Umbilical cord (tissue), 2 donors: ENCODE measurements at places on chromosomes 5 and 9.

- DNase-seq: peak; percentile 40
These were observed 39.2 kb upstream of the RARS1 start for GRCh38 chr5:168446983-168447619.

- no peak for DNase-seq
These were observed 20.3 kb downstream of the KIF2A start for GRCh38 chr5:62326302-62326701.

DNA sequence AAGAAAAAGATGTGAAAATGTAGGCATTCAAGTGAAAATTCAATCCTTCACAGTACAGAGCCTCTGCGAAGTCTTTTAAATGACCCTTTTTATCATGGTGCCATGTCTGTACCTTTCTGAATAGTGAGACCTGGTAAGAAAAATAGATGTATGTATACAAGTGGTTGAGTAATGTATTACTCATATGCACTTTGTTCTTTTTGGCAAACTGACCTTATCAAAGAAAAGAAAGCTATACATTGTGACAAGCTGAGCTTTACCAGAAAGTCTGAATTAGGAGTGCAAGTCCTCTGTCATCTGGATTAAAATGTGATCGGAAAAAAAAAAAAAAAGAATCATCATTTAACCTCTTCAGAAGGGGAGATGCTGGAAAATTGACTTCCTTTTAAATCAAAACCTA lies 356.4 kb upstream of the CCNH start:
- DNase-seq: no peak

DNA sequence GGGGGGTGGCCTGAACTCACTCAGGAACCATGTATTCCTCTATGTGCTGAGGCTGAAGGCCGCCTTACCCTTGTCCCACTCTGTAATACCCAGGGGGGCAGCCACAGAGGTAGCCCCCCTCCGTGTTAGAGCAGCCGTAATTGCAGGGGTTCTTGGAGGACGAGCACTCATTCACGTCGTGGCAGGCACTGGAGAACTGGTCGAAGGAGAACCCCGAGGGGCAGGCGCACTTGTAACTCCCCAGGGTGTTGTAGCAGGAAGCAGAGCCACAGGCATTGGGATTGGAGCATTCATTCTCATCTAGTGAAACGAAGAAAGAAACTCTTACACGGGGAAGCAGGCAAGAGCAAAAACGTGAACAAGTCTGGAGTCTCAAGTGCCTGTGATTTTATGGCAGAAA lies 179.8 kb downstream of the SLC12A2 start:
- DNase-seq: no peak

GRCh38 chr5:83871533-83872395 lies 151.1 kb upstream of the HAPLN1 start:
- no peak for DNase-seq

GRCh38 chr9:133341369-133342068 lies 5.5 kb upstream of the SURF6 start:
- DNase-seq: no peak

DNA sequence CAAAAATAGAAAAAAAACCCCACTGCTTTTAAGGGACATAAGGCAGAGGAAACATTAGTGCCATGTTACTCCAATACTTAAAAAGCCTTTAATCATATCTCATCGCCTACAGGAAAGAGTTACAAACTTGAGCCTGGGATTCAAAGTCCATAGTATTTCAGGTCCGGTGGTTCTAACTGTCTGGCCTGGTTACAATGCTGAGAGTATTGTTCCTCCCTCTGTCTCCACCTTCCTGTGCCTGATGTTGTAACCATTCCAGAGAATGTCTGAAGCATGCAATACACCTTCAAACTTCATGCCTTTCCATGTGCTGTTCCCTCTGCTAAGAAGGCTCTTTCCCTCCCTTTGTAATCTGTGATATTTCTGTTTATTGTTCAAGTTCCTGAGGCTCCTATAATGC lies 41.6 kb upstream of the SLC36A2 start:
- DNase-seq: no peak

GRCh38 chr9:134320868-134321471 lies 5.3 kb upstream of the RXRA start:
- no peak for DNase-seq

- DNase-seq: no peak
These were observed 594.5 kb downstream of the PDE4D start for GRCh38 chr5:59299006-59299405.

DNA sequence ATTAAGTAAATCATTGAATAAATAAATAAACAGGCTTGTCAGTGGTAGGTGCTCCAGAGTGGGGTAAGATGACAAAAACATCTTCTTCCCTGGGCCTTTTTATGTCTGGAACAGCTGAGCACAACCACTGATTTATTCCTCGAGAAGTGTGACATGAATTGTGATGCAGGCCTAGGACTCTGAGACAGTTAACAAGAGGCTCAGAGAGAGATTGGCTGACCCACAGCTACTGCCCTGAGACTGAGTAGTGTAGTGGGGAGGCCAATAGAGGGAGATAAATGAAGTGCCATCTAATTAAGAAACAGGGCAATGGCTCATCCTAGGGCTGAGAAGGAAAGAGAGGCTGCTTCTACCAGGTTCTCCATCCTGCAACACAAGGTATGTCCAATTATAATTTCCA lies 369.3 kb upstream of the TRPC7 start:
- DNase-seq: no peak

DNA sequence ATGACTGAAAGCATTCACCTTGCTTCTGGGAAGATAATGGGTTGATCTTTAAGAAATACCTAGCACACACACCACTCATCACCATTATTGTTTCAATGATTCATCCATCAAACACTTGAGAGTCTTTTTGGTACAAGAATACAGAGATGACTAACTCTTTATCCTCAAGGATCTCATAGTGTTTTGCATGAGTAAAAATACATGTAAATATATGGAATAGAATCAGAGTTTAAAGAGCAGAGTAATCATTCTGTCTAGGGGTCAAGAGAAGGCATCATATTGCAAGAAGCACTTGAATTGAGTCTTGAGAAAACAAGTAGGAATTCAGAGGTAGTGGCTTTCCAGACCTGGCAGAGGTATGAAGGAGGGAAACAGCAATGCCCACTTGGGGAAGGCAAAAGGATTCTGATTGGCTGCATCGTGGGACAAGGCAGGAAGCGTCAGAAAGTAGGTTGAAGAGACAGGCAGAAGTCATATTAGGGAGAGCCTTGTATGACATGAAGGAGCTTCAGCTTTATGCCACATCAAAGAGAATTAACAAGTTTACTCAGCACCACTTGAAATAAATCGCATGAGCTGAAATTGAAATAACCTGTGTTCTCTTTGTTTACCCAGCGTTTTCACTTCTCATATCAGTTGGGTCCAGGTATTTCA lies 542.5 kb downstream of the TLE1 start:
- no peak for DNase-seq

DNA sequence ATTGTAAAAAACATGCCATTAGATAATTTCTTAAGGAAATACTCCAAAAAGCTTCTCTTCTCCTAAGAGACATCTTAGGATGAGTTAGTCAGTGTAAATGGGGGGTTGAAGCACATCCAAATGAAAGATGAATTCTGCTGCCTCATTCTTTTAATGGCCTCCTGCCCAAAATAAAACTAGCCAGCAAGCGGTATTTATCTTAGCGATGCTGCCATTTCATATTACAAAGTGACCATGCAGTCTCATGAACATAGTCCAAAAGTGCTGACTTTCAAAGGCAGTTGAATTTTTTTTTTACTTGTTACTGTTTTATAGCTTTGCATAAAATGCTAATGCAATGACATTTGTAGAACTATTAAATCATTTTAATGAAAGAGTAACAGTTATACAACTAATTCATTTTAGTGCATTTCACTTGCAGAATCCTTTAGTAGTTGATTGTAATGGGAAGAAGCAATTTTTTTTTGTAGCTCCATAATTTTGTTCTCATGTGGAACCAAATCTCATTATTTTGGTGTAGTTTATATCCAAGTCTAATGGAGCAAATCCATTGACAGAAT lies 151.5 kb downstream of the CAVIN4 start:
- DNase-seq: no peak

DNA sequence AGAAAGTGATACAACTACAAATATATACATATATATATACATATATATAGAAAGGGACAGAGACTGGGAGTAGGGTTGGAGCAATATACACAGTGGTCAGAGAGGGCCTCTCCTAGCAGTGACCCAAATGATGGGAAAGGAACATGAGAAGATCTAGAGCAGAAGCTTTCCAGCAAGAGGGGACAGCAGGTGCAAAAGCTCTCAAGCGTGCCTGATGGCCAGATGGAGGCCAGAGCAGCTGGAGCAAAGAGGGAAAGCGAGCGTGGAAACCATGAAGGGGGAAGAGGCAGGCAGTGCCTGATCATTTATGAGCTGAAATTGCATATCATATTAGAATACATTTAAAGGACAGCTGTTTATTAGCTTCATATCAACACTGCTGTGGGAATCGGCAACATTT lies 7.6 kb upstream of the GRPEL2 start:
- DNase-seq: no peak

DNA sequence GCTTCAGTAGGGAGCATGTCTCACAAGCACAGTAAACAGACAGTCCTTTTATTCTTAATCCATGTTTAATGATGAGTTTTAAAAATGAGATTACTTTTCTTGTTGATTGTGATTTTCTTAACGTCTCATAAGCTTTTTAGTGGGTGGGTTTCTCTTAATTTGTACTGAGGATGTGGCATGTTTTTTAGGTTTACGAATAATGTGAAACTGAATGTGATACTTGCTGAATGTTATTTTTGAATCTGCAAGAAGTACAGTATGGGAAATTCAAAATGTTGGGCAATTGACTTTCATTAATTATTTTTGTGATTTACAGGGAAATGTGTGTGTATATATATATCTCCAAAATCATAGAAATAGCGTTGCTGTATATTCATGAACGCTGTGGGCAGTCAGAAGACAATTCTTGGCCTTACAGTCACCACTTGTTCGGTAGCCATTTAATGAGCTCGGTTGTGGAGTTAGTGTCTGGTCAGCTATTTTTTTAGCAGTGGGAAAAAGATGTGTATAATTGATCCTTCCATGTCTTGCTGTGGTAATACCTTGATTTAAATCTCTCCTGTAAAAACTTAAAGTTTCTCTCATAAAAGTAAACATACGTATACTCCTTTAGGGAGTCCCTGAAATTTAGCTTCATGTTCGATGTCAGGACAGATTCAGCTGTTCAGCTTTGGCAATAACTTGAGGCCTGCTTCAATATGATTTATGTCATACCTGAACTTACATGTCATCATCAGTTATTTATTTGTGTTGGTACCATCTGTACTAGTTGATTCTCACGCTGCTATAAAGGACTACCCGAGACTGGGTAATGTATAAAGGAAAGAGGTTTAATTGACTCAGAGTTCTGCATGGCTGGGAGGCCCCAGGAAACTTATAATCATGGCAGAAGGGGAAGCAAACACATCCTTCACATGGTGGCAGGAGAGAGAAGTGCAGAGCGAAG lies 15.0 kb downstream of the ICE1 start:
- no peak for DNase-seq

DNA sequence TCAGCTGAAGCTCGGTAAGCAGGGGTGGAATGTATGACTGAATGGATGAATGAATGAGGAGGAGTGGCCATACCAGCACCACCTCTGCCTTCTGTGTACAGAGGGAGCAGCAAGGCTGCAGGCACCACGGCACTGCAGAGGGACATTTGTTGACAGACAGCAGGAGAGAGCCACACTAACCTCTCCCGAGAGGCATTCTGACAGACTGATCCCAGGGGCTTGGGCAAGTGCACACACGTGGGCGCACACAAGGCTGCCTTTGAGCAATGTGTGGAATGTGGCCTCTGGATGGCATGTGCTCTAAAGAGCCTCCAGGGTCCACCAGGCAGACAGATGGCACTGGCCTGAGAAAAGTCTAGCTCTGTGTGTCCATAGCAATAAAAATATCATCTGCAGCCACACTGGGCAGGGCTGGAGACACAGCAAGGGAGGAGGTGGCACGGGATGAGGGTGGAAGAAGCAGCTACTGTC lies 111.8 kb downstream of the ACTL7B start:
- DNase-seq: peak; percentile 63

DNA sequence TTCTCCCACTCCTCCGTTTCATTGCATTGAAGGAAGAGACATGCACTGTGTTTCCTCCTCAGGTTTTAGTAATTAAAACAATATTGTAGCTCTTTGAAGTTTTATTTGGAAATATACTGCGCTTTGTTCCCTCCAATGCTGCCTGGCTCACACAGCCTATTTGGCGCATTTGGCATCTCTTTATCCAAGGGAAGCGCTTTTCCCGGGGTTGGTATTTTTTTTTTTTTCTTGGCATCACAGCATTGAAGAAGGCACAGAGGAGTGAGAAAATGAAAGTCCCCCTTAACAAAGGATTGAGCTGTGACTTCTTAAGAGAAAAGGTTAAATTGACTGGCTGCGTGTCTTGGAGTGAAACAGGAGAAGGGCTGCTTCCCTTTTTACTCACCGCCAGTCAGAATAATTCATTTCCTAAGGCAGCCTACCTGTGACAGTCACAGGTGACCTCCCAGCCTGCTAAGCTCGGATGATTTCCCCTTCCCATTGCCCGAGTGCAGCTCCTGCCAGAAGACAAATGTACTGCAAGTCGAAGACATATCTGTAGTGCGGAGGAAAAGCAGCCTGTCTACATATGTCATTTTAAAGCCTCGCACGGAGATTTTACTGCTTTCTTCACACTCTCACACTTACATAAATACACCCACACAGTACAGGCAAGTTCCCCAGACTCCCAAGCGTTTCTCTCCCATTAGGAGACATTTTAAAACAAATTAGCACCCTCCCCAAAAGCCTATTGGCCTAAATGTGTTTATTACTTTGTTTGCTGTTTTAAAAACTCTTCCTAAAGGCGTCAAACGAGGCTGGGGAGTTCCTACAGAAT lies 665.5 kb upstream of the ZNF608 start:
- peak; percentile 63 for DNase-seq

DNA sequence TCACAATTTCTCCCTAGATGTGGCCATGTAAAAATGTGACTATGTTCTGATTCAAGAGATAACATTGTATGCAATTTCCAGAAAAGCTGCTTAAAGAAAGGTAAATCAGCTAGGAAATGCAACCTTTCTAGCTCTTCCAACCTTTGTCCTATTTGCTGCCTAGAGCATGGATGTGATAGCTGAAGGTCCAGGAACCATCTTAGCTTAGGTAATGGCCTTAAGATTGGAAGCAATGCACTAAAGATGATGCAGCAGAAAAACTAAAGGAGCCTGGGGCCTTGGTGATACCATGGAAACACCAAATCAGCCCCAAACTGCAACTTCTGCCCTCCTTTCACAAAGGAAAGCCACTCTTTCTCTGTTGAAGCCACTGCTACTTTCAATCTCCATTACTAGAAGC lies 27.0 kb downstream of the CPLANE1 start:
- no peak for DNase-seq

GRCh38 chr5:56685503-56686217 lies 129.7 kb upstream of the MAP3K1 start:
- no peak for DNase-seq
